ENCODE measurements at places on chromosomes 5 and 9. TPM values are rescaled to one million over a fixed set of nuclear protein-coding genes. Genes with fewer than 3 reads are reported as not detected.

GRCh38 chr5:55600497-55601203 is 65.9 kb upstream of the PLPP1 start:
- no peaks in the 10 kb centered on the region for H3K36me3 ChIP-seq
- H3K4me1 ChIP-seq, result no peaks in the 10 kb centered on the region
- H3K27me3 ChIP-seq, result no peaks in the 10 kb centered on the region
- DNase-seq, result no peak

GRCh38 chr9:120901755-120902568 is 24.6 kb downstream of the TRAF1 start:
- no peak overlapping the region for H3K4me3 ChIP-seq
- no peak for DNase-seq
- H3K27ac ChIP-seq, result no peak overlapping the region
- H3K36me3 ChIP-seq, result no peaks in the 10 kb centered on the region
- no peaks in the 10 kb centered on the region for H3K27me3 ChIP-seq

GRCh38 chr5:7784683-7785380 is 66.1 kb downstream of the CFAP90 start:
- H3K36me3 ChIP-seq, result no peaks in the 10 kb centered on the region
- peaks cover under 1% of the 10 kb centered on the region for H3K4me1 ChIP-seq
- H3K27ac ChIP-seq, result no peak overlapping the region
- peaks cover 3% of the 10 kb centered on the region for H3K27me3 ChIP-seq
- H3K4me3 ChIP-seq, result no peak overlapping the region

DNA sequence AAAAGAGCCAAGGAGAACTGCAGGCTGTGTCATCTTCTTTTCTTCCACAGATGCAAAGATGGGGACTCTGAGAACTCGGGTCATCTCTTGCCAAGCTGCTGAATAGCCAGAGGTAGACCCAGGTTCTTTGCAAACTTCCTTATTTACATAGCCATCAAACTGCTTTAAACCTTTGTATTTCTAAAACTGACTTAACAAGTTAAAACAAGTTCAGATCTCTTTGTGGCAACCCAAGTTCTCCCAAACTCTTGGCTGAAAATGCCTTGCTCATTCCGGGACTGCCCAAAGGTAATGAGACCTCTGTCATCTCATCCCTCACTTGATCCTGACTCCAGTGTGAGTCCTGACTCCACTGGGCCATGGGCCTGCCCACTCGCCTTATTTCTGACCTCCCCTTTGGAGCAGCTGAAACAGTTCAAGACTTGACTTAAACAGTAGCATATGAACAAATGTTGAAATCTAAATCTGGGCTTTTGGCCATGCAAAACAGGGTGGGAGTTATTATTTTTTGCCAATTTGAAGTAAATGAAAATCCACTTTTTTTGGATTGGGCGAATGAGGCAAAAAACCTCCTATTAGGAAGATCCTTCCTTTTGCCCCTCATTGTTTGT is 50.6 kb downstream of the FBXL7 start:
- DNase-seq, result no peak
- no peak overlapping the region for H3K27ac ChIP-seq
- peaks cover 2% of the 10 kb centered on the region for H3K27me3 ChIP-seq
- H3K4me3 ChIP-seq, result no peak overlapping the region
- H3K36me3 ChIP-seq, result no peaks in the 10 kb centered on the region
- peaks cover 17% of the 10 kb centered on the region for H3K4me1 ChIP-seq

DNA sequence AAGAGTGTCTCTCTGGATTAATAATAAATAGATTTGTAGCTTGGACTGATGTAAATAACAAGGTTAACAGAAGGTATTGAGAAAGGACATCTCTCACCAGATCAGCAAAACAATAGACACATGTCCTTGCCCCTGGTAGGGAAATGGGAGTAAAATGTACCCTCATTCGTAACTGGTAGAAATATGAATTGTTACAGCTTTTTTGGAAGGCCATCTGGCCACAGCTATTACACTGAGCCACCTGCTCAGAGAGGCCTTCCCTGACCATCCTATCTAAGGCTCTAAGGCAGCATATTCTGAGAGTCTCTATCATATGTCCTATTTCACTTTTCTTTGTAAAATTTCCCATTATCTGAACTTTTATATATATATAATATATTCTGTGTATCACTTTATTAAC is 129.1 kb upstream of the MAP1B start:
- H3K36me3 ChIP-seq, result peaks cover 3% of the 10 kb centered on the region
- no peak for DNase-seq
- H3K4me3 ChIP-seq, result no peak overlapping the region
- H3K4me1 ChIP-seq, result peaks cover 16% of the 10 kb centered on the region
- H3K27me3 ChIP-seq, result no peaks in the 10 kb centered on the region

GRCh38 chr5:168917947-168918600 is 338.9 kb upstream of the PANK3 start:
- no peak overlapping the region for H3K27ac ChIP-seq
- H3K4me3 ChIP-seq, result no peak overlapping the region
- H3K4me1 ChIP-seq, result no peaks in the 10 kb centered on the region
- no peak for DNase-seq

DNA sequence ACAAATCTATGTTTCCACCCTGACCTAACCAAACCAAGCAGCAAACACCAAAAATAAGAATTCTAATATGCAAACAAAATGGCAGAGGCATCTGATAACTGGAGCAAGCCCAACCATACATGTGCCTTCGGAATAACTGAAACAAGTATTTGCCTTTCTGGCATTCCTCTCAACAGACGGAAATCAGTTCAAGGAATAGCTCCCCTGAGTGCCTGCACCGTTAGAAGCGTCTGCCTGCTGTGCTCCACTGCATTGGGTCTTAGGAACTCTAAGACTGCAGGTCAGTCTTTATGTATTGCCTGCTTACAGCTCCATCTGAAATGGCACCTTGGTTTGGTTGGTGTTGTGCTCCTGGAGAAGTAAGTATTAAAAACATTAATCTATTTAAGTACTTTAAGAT is 98.5 kb downstream of the MRPS27 start:
- no peak for DNase-seq
- no peak overlapping the region for H3K27ac ChIP-seq
- no peak overlapping the region for H3K4me3 ChIP-seq
- H3K27me3 ChIP-seq, result no peaks in the 10 kb centered on the region
- H3K36me3 ChIP-seq, result peaks cover 12% of the 10 kb centered on the region

SCGB3A2 gene
- 1.2 TPM for total RNA-seq

ATP6V0E1 gene
- 95.3 TPM for total RNA-seq
